Esophagus mucosa (tissue), 1 donor: ENCODE measurements at places on chromosomes 3 and 15. TPM values are rescaled to one million over a fixed set of nuclear protein-coding genes. Genes with fewer than 3 reads are reported as not detected.

- no peak for ATAC-seq
These were observed 1178.7 kb upstream of the GBE1 start for GRCh38 chr3:82940124-82940523.

- no peak for ATAC-seq
These were observed 83.7 kb downstream of the CMSS1 start for GRCh38 chr3:99901200-99901926.

DNA sequence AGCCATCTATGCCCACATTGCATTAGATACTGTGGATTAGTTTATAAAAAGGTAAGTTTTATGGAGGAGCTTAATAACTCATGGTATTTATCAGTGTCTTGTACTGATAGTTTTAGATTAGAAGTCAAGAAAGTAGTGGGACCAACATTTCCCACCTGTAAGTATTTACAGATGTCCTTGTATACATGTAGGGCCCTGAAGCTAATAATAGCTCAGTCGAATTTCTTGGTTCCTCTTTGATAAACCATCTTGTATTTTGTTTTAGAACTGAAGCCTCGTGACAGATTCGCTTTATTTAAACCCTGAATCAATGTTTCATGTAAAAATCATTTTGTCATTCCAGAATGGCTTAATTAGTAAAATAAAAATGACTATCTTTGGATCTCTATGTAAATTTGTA lies 73.4 kb downstream of the CRYBG3 start:
- ATAC-seq, result no peak

GRCh38 chr3:8846176-8846575 lies 76.8 kb upstream of the OXTR start:
- ATAC-seq, result no peak

POPDC2 gene
- 0.60 TPM for total RNA-seq

GRCh38 chr15:92068121-92068520 lies 214.6 kb downstream of the SLCO3A1 start:
- ATAC-seq, result no peak

DNA sequence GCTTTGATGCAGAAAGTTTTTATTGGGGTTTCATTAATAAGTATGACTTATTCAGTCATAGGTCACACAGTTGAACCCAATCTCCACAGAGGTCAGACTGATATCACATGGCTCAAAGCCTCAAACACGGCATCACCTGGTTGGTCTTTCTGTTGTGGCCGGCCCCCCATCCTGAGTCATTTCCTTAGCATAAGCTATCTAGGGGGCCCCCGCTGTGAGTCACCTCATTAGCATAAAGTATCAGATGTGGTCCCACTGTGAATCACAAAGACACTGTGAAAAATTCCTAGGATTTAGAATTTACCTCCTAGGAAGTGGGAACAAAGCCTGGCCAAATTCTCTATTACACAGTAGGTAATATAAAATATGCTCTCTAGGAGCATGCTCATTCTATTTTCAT lies 502.2 kb downstream of the PYDC2 start:
- ATAC-seq, result no peak
